ENCODE measurements at places on chromosomes 13 and 19. TPM values are rescaled to one million over a fixed set of nuclear protein-coding genes. Genes with fewer than 3 reads are reported as not detected.

DNA sequence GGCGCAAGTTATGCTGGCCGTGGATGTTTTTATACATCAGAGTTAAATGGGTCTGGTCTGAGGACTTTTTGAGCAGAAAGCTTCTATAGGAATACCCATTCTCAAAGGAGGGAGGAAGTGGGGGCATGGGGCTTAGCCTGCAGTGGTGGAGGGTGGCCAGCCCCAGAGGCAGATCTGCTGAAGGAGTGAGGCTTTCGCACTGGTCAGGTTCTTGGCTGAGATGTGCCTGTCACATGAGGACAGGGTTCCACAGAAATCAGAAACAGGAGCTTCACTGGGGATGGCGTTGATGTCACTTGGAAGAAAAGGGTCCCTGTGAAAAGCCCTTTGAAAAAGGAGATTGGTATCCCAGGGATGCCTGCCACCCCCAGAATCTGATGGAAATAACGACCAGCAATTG is 100.7 kb upstream of the MCF2L start:
- DNase-seq, result no peak

The ENOX1 gene
- 4.9 TPM for total RNA-seq

The GFY gene
- not detected for total RNA-seq

- no peak for DNase-seq
Measured at GRCh38 chr13:50574731-50575130, 268.8 kb downstream of the DLEU7 start.

The PODNL1 gene
- 3.0 TPM for total RNA-seq
